ENCODE measurements at places on chromosomes 7 and 10. TPM values are rescaled to one million over a fixed set of nuclear protein-coding genes. Genes with fewer than 3 reads are reported as not detected.

The MAPK8 gene
- 81.3 TPM for total RNA-seq

DNA sequence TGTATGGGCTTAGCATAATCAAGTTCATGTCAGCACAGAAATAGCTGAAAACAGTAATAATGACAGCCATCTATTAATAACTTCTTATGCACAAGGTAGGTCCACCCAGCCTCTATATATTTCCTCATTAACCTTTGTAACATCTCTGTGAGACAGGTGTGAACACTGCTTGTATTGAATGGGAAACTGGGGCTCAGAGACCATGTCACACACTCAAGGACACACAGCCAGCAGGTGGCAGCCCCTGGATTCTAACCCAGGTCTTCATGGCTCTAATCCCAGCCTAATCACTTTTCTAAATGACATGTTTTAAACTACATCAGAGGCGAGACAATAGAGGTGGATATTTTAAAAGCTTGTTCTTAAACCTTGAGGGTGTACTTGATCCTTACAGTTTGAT is 591.4 kb downstream of the PARD3 start:
- DNase-seq = no peak

GRCh38 chr7:156656598-156656997 is 16.0 kb downstream of the RNF32 start:
- DNase-seq = no peak

The AGBL3 gene
- 6.4 TPM for total RNA-seq

- no peak for DNase-seq
These were observed 148.0 kb downstream of the LRRN3 start for GRCh38 chr7:111238886-111239285.

The STN1 gene
- 26.8 TPM for total RNA-seq

The HOXA2 gene
- 0.36 TPM for total RNA-seq

The TCAF2 gene
- total RNA-seq = 1.0 TPM

- DNase-seq = peak; percentile 28
These were observed 44.5 kb upstream of the AGR3 start for GRCh38 chr7:16926283-16926682.

DNA sequence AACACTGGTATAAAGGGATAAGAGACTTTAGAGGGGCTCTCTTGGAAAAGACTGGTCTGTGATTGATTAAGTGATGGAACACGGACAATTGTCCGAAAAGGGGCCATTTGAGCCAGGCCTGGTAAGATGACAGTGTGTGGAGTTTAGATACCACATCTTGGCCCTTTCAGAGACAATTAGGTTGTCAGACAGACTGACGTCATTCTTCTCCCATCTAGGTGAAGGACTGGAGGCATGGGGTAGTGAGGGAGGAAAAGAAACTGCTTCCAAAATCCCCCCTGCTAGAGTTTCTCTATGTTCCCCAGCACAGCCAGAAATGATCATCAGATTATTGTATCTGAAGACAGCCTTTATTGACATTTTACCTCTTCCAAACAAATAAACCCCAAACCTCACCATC is 84.8 kb upstream of the MYO3A start:
- no peak for DNase-seq

The GIGYF1 gene
- total RNA-seq = 14.2 TPM

GRCh38 chr7:37571806-37572205 is 111.8 kb upstream of the GPR141 start:
- DNase-seq = no peak

DNA sequence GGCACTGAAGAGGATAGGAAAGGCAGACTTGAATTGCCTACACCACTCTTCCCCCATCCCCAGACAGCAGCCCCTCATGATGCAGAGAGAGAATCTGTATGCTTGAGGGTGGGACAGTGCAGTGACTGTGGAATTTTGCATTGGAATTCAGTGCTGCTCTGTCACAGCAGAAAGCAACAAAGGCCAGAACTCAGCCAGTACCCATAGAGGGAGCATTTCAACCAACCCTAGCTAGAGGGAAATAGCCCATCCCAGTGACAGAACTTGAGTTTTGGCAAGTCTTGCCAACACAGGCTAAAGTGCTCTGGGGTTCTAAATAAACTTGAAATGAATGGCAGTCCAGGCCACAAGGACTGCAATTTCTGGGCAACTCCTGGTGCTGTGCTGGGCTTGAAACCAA is 80.4 kb downstream of the TES start:
- DNase-seq = no peak

DNA sequence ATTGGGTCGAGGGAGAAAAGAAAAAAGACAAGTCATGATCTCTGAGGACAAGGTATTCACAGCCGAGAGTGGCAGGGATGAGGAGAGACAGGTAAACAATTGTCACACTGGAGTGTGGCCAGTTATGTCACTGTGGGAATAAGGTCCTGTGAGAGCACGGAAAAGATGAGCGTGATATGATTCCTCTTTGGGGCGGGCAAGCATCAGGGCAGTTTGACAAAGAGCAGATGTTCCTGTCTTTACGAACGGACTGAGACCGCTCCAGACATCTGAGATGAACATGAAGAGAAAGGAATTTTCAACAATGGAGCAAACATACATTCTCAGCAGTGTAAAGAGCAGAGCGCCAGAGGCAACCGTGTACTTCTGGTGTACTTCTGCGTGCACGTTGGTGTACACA is 278.1 kb downstream of the DPP6 start:
- no peak for DNase-seq

- DNase-seq = no peak
These were observed 73.8 kb downstream of the SHOC2 start for GRCh38 chr10:110993024-110993693.

- peak; percentile 77 for DNase-seq
These were observed 5.1 kb downstream of the PRXL2A start for GRCh38 chr10:80413271-80413996.

DNA sequence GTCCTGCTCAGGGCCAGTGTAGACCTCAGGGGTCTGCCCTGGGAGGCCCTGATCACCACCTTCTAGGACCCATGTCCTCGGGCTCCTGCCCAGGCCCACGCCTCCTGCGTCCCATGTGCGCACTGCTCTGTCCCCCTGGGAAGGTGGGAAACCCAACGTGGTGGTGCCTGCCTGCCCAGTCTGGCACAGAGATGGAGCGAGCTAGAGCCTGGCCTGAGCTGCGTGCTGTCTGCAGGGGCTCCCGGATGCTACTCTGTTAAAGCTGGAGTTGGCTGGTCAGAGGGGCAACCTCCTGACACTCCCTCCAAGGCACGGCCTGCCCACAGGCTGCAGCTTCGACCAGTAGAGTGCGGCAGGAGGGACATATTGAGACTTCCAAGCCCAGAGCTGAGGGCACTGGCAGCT is 171.7 kb downstream of the DNAJB6 start:
- DNase-seq = no peak

The ITGA8 gene
- 17.3 TPM for total RNA-seq

The TAS2R38 gene
- total RNA-seq = not detected

The TEX47 gene
- total RNA-seq = not detected

GRCh38 chr10:84004221-84004620 is 135.1 kb upstream of the GHITM start:
- DNase-seq = peak; percentile 29

The RADIL gene
- total RNA-seq = 0.64 TPM

- DNase-seq = peak; percentile 88
These were observed 66.7 kb downstream of the ST7 start for GRCh38 chr7:117019786-117020590.

The KCND2 gene
- total RNA-seq = 2.6 TPM
